ACHN (cell line): ENCODE measurements at places on chromosomes 13 and 19.

- peak; percentile 64 for DNase-seq
Observed at GRCh38 chr19:41821003-41821735, 23.3 kb downstream of the LYPD4 start.

GRCh38 chr19:43562698-43563241, 12.6 kb downstream of the XRCC1 start:
- DNase-seq: peak; percentile 24

GRCh38 chr13:54687173-54687572, 1658.6 kb downstream of the OLFM4 start:
- no peak for DNase-seq

DNA sequence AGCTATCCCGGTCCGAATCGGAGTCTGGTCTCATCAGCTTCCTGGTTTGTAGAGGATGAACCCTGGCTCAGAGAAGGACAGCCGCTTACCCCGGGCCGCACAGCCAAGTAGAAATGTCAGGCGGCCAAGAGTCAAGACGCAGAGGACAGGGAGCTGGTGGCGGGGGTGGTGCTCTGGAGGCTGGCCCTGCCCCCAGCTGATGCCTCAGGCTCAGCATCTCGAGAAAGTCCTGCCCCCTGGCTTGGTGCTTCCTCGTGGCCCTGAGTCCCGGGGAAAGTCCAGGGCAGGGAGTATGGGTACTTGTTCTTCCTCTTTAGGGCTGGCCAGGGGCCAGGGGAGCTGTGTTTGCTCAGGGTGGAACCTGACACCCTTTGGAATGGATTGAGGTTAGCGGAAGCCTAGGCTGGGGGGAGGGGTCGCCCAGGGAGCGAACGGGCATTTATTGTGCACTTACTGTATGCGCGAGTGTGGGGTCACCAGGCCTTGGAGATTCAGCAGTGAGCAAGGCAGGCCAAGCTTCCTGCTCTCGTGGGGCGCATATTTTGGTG, 2.2 kb downstream of the TJP3 start:
- no peak for DNase-seq

DNA sequence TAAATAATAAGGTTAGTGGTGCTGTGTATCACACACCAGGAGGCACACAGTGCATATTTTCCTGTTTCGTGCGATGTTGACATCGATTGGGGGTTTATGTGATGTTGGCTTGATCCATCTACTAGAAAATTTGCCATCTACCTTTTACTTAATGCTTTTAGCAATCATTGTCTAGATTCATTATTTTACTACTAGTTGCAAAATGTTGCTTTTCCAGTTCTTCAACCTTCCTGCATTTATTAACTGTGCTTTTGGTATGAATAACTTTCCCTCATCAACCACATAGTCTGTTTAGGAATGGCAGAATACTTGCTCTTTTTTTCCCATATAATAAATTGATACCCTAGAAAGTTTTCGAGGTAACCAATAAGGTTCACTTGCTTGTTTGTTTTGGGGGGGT, 17.5 kb downstream of the C13orf42 start:
- no peak for DNase-seq

GRCh38 chr19:53965091-53965490, 2.4 kb downstream of the CACNG8 start:
- DNase-seq: no peak

DNA sequence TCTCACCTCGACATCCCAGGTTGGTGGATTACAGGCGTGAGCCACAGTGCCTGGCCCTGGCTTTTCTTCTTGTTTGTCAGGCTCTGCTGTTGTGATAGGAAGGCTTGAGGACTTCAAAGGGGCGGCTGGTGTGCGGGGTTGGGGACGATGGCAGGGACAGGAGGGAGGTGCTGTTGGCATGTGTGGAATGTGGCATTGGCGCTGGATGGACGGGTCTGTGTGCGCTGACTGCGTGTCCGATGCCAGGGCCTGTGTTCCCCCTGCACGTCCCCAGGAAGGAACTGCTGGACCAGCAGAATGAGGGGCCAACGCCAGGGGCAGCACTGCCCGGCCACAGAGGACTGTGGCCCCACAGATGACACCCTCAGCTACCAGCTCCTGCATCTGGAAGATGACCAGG, 12.7 kb upstream of the PTBP1 start:
- no peak for DNase-seq

DNA sequence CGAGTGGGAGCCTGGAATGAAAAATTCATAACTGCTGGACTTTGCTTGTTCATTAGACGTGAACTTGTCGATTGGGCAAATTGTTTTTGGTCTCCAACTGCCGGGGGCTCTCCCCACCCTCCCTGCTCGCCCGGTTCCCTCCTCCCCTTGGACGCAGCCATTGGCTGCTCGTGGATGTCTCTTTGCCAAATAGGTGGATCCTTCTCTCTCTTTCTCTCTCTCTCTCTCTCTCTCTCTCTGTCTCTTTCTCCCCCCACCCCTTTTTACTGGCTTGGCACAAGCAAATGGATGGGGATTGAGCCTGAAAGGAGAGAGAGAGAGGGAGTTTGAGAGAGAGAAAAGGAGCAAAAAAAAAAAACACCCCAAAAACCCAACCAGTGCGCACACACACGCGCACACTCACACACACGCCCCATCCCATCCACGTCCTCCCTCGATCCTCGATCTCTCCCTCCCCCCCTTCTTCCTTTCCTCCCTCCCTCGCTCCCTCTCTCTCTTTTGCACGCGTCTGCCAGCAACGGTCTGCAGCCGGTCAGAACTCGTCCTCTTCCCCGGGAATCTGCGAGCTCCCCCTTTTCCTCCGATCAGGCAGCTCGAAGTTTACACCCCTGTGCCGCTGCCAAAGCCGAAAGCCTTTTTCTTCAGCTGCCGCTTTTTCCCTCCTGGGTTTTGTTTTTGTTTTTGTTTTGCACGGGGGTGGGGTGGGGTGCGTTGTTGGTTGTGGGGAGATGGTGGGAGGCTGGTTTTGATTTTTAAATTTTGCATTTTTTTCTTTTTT, 27.8 kb downstream of the NFIX start:
- peak; percentile 78 for DNase-seq

DNA sequence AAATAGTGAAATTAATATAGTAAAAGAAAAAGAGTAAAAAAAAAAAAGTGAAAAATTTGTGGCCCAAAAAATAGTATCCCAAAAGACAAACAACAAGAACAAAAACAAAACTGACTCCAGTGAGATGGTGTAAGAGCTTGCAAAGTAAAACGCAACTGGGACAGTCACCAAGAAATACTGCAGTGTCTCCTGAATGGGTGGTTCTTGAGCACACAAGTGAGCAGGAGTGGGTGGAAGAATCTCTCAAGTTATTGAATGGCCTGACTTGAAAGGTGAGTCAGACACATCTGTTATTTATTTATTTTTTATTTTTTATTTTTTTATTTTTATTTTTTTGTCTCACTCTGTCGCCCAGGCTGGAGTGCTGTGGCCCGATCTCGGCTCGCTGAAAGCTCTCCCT, 1.9 kb downstream of the ZNF493 start:
- no peak for DNase-seq

DNA sequence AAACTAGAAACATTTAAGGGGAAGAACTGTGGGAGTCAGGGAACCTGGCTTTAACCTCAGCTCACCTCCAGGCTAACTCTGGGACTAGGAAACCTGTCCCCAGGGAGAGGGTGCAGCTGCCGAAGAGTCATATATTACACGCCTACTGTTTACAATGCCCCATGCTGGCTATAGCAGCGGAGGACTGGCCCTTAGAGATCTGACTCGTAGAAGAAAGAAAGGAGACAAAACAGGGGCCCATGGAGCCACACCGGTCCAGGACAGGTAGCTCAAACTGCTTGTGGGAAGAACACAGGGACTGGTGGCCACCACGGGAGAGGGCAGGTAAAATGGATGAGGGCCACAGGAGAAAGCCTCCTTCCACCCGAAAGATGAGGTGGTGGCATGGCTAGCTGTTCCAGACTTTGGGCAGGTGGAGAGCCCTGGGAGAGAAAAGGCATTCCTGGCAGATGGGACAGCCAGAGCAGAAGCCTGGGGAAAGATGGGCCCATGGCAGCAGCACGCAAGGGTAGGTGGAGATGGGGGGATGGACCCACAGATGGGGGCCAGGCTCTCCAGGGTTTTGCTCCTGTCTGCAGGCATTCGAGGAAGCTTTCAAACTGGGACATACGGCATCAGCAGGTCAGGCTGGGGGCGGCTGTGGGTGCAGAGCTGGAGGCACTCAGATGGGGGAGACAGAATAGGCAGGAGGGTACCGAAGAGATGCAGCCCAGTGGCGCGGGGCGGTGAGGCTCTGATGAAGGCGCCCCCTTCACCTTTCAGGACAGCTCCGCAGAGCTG, 69.5 kb downstream of the LATS2 start:
- DNase-seq: no peak

GRCh38 chr19:50513746-50514345, at the start of gene ASPDH:
Gene ASPDH (minus strand): TSS chr19:50513913. CDS start chr19:50513823, 90 bp downstream.
- DNase-seq: no peak

DNA sequence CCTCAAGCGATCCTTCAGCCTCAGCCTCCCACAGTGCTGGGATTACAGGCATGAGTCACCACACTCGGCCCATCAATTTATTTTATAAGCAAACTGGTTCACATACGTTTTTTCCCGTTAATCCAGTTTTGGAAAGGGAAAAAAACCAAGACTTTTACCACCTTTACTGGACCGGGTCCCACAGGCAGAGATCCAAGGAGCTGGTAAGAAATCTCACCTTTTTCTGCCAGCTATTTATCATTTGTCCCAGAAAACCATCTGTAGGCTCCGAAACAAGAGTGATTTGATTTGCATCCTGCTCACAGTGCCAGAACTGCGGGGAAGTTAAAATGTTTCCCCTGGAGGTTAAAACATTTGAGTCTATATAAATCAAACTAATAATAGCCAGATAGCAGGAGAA, 6.3 kb upstream of the FUT2 start:
- DNase-seq: no peak

DNA sequence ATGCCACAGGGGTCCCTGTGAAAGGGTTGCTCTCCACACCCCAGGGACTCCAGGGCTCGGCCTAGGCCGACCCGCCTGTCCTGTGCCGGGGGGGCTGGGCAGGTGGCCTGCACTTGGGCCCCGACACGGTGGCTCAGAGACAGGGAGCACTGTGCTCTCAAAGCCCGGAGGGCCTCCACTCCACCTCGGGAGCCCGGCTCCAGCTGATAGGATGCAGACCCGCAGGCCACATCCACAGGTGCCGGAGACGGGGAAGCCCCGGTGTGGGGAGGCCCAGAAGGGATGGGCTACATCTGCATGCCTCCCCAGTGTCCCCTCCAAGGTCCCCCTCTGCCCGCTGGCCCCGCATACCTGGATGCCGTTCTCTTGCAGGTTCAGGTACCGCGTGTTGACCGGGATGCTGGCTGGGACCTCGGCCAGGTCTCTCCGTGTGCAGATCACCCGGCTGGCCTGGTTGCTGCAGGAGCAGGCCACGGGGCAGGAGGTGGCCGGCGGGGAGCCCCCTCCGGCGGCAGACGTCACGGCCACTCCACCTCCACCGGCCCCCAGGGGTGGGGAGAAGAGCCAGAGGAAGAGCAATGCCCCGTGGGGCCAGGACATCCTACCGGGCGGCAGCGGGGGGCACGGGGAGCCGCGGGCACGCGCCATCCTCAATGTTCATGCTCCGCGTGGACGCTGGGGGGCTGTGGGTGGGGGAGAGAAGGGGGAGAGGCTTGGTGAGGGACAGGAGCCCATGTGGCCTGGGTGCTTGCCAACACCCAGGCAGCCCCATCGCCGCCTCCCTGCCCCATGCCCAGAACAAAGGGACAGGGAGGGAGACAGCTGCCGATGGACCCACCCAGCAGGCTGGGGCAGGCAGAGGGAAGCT, 19.8 kb downstream of the LRRC4B start:
- no peak for DNase-seq

- no peak for DNase-seq
Observed at GRCh38 chr19:2609389-2610116, 92.9 kb downstream of the GNG7 start.

GRCh38 chr13:52118595-52118994, 10.3 kb downstream of the NEK5 start:
- no peak for DNase-seq

DNA sequence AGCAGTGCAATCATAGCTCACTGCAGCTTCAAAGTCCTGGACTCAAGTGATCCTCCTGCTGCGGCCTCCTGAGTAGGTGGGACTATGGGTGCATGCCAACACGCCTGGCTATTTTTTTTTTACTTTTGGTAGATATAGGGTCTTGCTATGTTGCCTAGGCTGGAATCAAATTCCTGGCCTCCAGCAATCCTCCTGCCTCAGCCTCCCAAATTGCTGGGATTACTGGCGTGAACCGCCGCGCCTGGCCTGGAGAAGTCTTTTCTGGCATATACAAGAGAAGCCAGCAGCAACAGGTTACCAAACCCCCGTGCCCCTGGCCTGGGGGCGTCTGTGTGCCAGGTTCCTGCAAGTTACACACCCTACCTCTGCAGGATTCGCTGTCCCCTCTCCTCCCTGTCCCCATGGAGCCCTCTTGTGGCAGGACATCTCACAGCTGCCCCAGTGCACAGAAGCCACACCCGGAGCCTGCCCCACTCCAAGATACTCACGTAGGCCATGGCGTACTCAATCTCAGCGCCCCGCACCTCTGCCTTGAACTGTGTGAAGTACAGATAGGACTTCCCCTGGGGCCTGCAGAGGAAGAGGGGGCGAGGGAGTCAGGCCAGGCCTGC, 9.9 kb downstream of the MYDGF start:
- peak; percentile 39 for DNase-seq

DNA sequence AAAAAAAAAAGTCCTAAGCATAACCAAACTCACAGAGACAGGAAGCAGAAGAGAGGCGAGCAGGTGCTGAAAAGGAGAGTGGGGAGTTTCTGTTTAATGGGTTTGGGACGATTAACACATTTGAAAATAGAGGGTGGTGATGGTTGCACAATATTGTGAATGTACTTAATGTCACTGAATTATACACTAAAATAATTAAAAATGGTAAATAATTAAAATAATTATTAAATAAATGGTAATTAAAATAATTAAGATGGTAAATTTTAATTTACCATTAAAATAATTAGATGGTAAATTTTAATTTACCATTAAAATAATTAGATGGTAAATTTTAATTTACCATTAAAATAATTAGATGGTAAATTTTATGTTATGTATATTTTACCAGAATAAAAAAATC, 74.8 kb upstream of the XPO4 start:
- DNase-seq: no peak

DNA sequence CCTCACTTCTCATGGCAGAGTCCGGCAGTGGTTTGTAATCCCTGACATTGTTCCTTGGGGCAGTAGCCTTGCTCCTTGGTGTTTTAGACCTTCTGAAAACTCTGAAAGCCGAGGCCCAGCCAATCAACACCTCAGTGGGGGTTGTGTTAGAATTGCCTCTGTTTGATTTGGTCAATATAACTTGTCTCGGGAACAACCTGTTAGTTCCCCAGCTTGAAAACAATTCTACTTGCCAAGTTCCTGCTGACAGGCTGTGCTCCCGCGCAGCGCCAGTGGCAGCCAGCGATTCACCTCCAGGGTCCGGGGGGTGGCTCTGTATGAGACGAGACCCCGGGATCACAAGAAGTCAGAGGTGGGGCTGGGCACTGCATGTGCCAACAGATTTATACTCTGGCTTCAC, 81.4 kb upstream of the MEDAG start:
- no peak for DNase-seq

- no peak for DNase-seq
Observed at GRCh38 chr13:98803921-98804320, 51.4 kb upstream of the SLC15A1 start.

GRCh38 chr13:111123221-111123620, 8.1 kb downstream of the ARHGEF7 start:
- DNase-seq: no peak

- DNase-seq: no peak
Observed at GRCh38 chr19:39733841-39734240, 4.0 kb downstream of the CLC start.
